ENCODE measurements at places on chromosomes 3 and 15.

GRCh38 chr15:92365084-92365483 is 28.6 kb upstream of the ST8SIA2 start:
- no peak for DNase-seq
- H3K4me1 ChIP-seq = no peaks in the 10 kb centered on the region
- peaks cover 5% of the 10 kb centered on the region for H3K27me3 ChIP-seq
- no peaks in the 10 kb centered on the region for H3K36me3 ChIP-seq
- H3K27ac ChIP-seq = no peak overlapping the region
- no peak overlapping the region for H3K4me3 ChIP-seq

DNA sequence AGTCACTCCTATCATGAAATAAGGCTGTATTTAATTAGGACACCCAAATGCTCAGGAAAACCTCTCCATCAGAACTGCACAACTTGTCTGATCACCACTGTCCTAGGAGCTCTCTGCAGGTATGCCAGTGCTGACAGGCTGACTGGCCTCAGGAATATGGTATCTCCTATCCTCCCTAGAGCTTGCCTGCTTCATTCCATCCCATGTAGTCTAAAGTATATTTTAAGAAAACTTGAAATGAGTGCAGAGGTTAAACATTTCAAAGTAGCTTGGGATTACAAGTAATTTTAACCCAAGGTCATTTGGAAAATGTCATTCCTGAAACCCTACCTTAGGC is 23.7 kb downstream of the FILIP1L start:
- no peak overlapping the region for H3K4me3 ChIP-seq
- no peak overlapping the region for H3K27ac ChIP-seq
- DNase-seq = no peak

DNA sequence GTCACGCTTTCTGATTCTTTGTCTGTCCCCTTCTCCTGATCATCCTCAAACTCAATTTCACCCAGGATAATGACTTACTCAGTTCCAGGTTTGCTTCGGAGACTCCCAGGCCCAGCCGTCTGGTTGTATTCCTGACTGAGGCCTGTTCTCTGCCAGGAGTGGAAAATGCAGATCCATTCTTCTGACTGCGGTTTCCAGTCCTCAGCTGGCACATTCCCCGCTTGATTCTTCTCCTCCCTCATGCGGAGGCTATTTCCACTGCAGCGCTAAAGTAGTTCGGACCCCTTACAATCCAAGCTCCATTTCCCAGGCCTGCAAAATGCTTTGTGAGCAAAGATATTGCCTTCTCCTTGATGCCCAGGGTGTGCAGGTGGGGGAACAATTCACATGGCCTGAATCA is 47.2 kb upstream of the GALNT15 start:
- DNase-seq = no peak
- no peaks in the 10 kb centered on the region for H3K36me3 ChIP-seq
- H3K27ac ChIP-seq = no peak overlapping the region

GRCh38 chr15:33083232-33084081 is 111.1 kb downstream of the FMN1 start:
- H3K27me3 ChIP-seq = peaks cover 14% of the 10 kb centered on the region
- no peak overlapping the region for H3K4me3 ChIP-seq
- no peaks in the 10 kb centered on the region for H3K4me1 ChIP-seq
- no peak overlapping the region for H3K27ac ChIP-seq
- no peak for DNase-seq

DNA sequence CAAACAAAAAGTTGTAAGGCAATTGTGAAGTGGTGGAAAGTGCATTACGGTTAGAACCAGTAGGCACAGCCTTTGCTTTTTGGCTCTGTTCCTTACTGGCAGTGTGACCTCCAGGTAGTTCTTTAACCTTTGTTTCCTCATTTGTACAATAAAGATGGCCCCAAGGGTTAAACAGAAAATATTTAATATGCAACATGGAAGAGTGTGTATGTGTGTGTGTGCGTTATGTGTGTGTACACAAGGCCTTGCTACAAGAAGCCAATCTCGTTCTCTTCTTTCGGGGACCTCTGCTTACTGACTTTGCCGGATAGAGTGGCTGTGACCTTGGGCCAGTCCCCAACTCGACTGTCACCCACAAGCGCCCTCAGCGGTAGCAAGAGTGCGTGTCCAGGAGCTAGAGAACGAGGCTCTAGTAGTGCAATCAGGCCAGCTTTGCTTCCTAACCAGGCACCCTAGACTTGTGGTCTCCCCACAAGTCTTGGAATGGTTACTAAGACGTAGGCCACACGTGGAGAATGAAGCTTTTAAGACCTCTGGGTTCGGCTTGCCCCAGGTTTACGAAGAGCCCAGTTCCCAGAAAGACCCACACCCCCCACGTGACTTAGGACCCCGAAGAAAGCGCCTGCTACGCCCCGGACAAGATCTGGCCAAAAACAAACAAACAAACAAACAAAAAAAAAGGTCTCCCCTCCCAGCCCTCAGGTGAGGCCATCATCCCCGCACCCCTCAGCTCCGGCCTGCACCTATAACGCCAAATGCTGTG is 593 bp downstream of the CIAO2A start:
- peak; percentile 66 for DNase-seq
- peaks cover 36% of the 10 kb centered on the region for H3K4me1 ChIP-seq
- H3K27ac ChIP-seq = peak overlapping the region; percentile 100
- H3K4me3 ChIP-seq = peak overlapping the region; percentile 99
- H3K27me3 ChIP-seq = no peaks in the 10 kb centered on the region

- H3K4me1 ChIP-seq = no peaks in the 10 kb centered on the region
- H3K27ac ChIP-seq = no peak overlapping the region
- no peaks in the 10 kb centered on the region for H3K36me3 ChIP-seq
- no peak for DNase-seq
- H3K27me3 ChIP-seq = no peaks in the 10 kb centered on the region
These were observed 130.0 kb upstream of the NR2F2 start for GRCh38 chr15:96200357-96200967.

GRCh38 chr15:82086243-82086995 is 40.6 kb upstream of the MEX3B start:
- H3K27ac ChIP-seq = no peak overlapping the region
- no peak overlapping the region for H3K4me3 ChIP-seq
- no peaks in the 10 kb centered on the region for H3K4me1 ChIP-seq
- no peaks in the 10 kb centered on the region for H3K36me3 ChIP-seq
- DNase-seq = no peak

- no peaks in the 10 kb centered on the region for H3K36me3 ChIP-seq
- H3K27me3 ChIP-seq = no peaks in the 10 kb centered on the region
- no peak for DNase-seq
- H3K4me1 ChIP-seq = no peaks in the 10 kb centered on the region
These were observed 54.5 kb upstream of the VGLL3 start for GRCh38 chr3:87045473-87045872.

DNA sequence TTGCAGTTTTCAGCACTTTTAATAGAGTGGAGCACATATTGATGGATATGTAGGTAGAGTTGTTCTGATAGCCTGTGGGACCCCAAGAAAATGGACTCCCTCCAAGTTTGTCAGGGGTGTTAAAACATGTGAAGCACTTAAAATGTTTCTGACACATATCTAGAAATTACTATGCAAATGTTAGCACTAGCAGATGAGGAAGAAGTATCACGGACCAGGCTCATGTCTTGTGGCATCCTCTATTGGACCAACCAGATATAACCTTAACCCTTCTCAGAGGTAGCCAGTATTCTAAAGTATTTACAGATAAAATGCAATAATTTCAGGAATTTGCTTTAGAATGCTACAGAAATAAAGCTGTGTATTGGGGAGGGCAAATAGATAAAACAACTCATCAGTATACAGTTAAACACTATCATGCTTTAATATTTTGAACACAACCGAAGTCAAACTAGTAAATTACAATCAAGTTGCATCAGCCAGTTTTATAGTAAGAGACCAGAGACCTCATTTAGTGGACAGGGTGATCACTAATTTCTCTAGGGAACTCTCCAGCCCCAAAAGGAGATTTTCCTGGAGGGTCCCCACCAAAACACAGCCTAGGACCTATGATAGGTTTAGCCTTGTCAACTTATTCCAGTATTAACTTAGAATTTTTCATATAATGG is 57.2 kb upstream of the FBN1 start:
- no peaks in the 10 kb centered on the region for H3K4me1 ChIP-seq
- no peak for DNase-seq
- peaks cover 4% of the 10 kb centered on the region for H3K36me3 ChIP-seq
- H3K27me3 ChIP-seq = no peaks in the 10 kb centered on the region
- no peak overlapping the region for H3K27ac ChIP-seq
- no peak overlapping the region for H3K4me3 ChIP-seq

- H3K36me3 ChIP-seq = no peaks in the 10 kb centered on the region
- no peak overlapping the region for H3K27ac ChIP-seq
- peaks cover 10% of the 10 kb centered on the region for H3K27me3 ChIP-seq
- H3K4me1 ChIP-seq = peaks cover 11% of the 10 kb centered on the region
- no peak overlapping the region for H3K4me3 ChIP-seq
- DNase-seq = peak; percentile 29
These were observed 56.9 kb downstream of the CYP19A1 start for GRCh38 chr15:51281368-51281967.

GRCh38 chr3:66489581-66489980 is 11.2 kb downstream of the LRIG1 start:
- peak overlapping the region; percentile 31 for H3K27ac ChIP-seq
- H3K4me3 ChIP-seq = no peak overlapping the region
- no peak for DNase-seq

DNA sequence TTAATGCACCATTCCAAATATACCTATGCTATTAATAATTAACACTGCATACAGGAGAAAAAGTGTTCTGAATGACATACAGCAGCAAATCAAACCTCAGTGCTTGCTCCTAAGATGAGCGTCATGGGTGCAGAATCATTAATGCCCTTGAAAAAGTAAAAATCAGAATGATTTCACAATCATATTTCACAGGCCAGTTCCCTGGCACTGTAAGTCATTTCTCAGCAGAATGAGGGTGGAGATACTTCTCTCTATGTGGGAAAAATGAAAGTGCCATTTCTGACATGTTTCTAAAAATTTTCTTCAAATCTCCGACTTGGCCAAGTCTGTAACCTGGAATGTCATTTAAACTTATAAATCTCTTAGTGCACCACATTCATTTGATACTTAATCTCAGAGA is 549.8 kb upstream of the AGTR1 start:
- no peak for DNase-seq
- no peaks in the 10 kb centered on the region for H3K4me1 ChIP-seq
- H3K4me3 ChIP-seq = no peak overlapping the region
- no peak overlapping the region for H3K27ac ChIP-seq
- no peaks in the 10 kb centered on the region for H3K27me3 ChIP-seq

DNA sequence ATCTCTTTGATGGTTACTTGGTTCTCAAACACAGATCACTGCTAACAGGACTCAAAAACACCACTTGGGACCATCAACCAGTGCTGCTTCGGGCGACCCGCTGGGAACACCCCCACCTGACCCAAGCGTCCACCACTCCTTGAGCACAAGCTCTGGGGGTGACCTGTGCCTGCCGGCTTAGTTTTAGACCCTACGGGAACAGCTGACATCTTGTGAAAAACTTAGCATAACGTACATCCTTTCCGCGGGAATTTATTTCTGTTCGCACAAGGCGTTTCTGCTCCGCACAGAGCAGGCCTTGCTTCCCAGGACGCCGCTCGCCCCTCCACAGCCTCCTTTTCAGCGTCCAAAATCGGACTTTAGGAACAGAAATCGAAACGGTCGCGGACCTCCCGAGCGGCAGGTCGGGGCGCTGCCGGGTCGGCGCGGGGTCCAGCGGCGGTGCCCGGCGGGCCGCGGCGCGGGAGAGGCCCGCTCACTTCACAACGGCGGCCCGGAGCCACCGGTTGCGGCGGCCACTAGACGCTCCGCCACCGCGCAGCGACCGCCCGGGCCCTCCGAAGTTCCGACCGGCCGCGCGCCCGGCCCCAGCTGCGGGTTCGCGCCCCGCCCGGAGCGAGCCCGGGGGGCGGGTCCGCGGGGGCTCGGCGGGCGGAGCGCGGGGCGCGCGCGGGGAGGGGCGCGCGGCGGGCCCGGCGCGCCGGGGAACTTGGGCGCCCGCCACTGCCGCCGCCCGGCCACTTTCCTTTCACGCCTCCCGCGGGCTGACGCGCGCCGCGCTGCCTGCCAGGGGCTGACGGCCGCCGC is 959 bp downstream of the SFMBT1 start:
- peaks cover 39% of the 10 kb centered on the region for H3K4me1 ChIP-seq
- H3K27me3 ChIP-seq = no peaks in the 10 kb centered on the region
- H3K36me3 ChIP-seq = no peaks in the 10 kb centered on the region
- peak overlapping the region; percentile 96 for H3K27ac ChIP-seq

- H3K4me1 ChIP-seq = no peaks in the 10 kb centered on the region
- peaks cover 24% of the 10 kb centered on the region for H3K27me3 ChIP-seq
- DNase-seq = no peak
- H3K4me3 ChIP-seq = no peak overlapping the region
These were observed 72.3 kb downstream of the CLDN11 start for GRCh38 chr3:170490828-170491560.

- H3K36me3 ChIP-seq = peaks cover 69% of the 10 kb centered on the region
- no peak overlapping the region for H3K27ac ChIP-seq
- H3K4me3 ChIP-seq = no peak overlapping the region
- no peaks in the 10 kb centered on the region for H3K27me3 ChIP-seq
- H3K4me1 ChIP-seq = peaks cover 3% of the 10 kb centered on the region
These were observed 98.1 kb downstream of the LRRK1 start for GRCh38 chr15:101017093-101017754.

DNA sequence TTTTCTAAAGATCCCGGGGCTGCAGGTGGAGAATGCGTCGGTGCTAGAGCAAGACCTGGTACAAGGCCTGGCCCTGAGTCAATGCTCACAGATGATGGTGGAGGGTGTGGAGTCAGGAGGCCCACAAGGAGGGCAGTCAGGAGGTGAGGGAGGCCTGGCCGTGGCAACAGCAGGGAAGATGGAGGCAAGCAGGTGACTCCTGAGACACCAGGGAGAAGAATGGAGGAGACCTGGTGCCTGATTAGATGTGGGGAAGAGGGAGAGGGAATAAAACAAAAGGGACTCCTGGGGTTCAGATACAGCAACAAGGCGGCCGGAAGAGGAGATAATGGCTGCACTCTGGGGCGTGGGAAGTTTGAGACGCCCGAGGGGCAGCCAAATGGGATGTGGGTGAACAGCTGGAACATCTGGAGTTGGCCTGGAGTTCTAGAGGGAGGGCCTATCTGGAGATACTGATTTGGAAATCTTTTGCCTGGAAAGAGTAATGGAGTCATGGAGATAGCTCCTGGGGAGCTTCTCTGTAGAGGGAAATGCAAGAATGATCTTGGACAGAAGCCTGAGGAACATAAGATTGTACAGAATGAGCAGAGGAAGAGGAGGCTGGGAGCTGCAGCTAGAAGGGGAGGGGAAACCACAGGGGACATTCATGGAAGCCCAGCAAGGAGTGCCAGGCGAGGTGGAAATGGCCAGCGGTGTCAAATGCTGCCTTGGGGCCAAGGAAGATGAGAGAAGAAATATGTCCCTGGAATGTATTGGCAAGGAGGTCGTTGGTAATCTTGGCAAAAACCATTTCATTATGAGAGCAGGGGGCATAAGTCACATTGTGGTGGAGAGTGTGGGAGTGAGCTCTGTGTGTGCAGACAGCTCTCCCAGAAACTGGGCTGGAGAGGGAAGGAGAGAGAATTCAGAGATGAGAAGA is 67.5 kb upstream of the CORO2B start:
- DNase-seq = no peak
- H3K27me3 ChIP-seq = peaks cover 11% of the 10 kb centered on the region
- no peaks in the 10 kb centered on the region for H3K4me1 ChIP-seq
- H3K36me3 ChIP-seq = no peaks in the 10 kb centered on the region

All from stimulated activated naive B cell treated with anti-CD40 and anti-IgM and Interleukin-4, amounts not matched to agents 10 μg/mL and 1 μg/mL and 100 μg/mL, for 72 hours (primary cell).